ENCODE measurements at places on chromosomes 6 and 20.

- peak; percentile 75 for DNase-seq
These were observed 136.7 kb upstream of the EEF1E1 start for GRCh38 chr6:8238773-8239683.

DNA sequence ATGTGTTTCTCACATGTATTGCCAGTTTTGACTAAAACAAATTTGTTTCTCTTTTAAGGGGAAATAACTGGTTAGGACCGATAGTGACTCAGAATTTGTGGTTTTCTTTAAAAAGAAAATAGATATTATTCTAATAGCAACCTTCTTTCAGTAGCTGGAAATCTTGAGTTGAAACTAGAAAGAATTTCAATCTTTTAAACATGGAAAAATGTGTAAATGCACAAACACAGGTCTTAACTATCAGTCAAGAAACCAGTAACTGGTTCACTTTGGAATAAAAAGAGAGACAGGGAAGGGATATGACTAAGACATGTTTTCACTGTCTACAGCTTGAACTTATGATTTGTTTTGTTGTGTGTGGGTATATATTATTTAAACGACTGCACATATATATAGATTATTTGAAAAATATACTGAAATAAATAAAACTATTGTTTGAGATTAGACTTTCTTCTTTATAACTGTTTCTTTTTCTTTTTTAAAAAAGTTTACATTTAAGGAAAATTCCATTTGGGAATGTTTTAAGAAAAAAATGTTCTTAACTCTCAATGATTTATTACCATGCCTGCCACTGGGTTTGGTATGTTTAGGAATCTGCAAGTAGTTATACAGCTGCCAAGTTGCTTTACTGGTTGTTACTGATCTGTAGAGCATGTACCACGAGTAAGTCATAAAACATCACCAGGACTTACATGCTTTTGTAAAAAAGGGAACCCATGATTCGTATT lies 753.3 kb upstream of the MARCKS start:
- DNase-seq = no peak

DNA sequence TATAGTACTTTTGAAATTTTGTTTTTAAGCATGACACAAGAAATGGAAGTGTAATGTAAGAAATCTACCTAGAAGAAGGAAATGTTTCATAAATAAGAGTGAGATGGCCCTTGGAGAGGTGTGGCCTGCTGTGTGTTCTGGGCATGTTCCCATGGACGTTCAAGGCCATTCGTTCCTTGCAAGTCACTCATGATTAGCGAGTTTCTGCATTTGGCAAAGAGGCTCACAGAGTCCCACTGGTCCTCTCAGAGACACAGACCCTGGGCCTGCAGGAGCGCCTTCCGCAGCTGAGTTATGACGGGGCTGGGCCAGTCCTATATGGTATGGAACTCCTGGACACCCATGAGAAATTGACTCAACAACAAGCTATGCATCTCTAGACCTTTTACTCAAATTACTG lies 7.2 kb downstream of the THBS2 start:
- DNase-seq = no peak

- peak; percentile 54 for DNase-seq
These were observed 8.5 kb upstream of the TUBB2A start for GRCh38 chr6:3165631-3166534.

DNA sequence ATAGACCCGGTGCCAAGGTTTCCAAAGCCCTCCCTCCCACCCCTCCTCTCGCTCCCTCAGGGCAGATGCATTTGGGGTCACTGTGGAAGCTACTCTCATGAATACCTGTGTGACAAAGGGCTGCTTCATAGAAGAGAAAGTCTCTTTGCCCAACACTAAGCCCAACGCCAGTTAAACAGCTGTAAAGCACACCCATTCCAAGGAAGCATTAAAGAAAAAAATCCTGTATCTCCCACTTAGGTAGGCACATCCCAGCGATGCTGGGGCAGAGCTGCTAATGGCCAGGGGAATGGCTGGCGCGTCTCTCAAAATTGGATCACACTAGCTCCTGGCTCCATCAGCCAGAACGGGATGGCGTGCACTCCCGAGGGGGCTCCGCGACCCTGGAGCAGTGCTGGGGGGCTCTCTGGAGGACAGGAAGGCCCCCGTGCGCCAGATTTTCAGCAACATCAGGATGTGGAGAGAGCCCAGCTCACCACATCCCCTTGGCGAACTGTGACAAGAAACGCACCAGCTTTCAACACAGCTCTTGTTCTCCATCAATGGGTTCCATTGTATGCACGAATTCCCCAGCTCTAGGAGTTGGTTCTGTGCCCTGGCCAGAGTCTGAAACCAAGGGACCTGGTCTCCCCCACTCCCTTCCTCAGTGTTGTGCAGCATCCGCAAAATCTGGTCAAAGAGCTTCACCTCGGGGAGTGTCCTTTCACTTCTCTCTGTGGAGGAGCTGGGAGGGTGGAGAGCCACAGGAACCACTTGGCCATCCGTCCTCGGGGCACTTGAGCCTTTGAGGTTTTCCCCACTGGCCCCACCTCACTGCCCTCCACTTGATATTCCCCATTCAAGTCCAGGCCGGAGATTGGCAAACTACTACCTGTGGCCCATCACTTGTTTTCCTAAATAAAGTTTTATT lies 74.1 kb downstream of the TFAP2C start:
- no peak for DNase-seq

DNA sequence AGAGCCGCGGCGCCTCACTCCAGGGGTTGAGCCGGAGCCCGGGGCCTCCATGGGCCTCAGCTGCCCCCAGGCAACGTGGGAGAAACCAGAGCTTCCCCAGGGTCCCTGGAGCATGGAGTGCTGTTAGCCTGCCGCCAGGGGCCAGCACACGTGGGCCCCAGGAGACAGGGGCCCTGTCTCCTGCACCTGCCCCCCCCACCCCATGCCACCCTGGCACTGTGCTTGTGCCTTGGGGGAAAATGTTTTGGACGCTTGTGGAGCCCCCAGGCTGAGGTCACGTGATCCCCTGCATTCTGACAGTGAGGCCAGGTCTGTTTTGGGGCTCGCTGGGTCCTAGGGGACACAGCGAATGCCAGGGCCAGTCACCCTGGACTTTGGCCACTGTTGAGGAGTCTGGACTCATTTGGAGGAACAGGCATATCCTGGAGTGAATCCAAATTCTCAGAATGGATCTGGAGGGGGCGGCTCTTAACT lies 30.2 kb upstream of the MPC1 start:
- no peak for DNase-seq

GRCh38 chr20:53623454-53624211 lies 30.0 kb upstream of the ZNF217 start:
- DNase-seq = peak; percentile 86

GRCh38 chr6:149334201-149334600 lies 16.7 kb downstream of the TAB2 start:
- DNase-seq = no peak

- no peak for DNase-seq
These were observed 37.5 kb downstream of the MAK start for GRCh38 chr6:10800810-10801209.

GRCh38 chr20:49597825-49598395 lies 30.0 kb upstream of the PTGIS start:
- no peak for DNase-seq

DNA sequence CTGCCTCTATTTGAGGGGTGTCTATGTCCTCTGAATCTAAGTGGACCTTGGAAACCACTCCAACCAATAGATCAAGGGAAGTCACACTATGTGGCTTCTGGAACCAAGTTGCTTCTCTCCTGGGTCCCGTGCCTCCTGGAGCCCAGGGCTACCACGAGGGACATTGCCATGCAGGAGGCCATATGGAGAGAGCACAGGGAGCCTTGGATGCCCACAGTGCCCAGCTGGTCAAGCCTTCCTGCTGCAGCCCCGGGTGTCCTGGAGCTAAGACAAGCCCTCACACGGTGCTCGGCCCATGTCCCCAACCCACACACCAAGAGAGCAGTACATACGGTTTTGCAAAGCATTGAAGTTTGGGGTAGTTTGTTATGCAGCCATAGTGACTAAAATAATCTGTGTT lies 231.6 kb downstream of the SYNDIG1 start:
- DNase-seq = no peak

GRCh38 chr6:106927531-106928398 lies 46.8 kb downstream of the CD24 start:
- DNase-seq = peak; percentile 84

GRCh38 chr6:12291839-12292604 lies 1.9 kb downstream of the EDN1 start:
- DNase-seq = peak; percentile 57

- DNase-seq = no peak
These were observed 11.7 kb downstream of the SLC23A2 start for GRCh38 chr20:4989570-4989969.
